Fibroblast of pulmonary artery (primary cell): ENCODE measurements at places on chromosomes 1 and 21.
A peak's percentile ranks its signal among the peaks of the same experiment; 100 is the strongest.

- DNase-seq: no peak
Measured at GRCh38 chr1:168614235-168614634, 37.8 kb downstream of the XCL1 start.

DNA sequence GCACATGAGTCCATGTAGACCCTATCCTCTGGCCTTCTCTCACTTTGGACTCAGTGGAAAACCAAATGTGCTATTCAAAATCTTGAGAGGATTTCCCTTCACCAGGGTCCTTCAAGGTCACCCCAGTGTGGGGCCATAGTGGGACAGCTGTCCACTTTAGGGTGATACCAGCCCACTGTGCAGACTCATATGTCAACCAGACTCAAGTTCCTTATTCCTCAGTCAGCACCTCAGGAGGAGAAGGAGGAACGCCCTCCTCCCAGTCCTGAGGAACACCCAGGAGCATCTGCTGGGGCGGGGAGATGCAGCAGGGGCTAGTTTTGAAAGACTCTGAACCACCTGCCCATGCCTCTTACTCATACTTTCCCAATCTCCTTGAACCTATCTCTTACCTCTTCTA is 340.9 kb downstream of the MATN1 start:
- DNase-seq: no peak

DNA sequence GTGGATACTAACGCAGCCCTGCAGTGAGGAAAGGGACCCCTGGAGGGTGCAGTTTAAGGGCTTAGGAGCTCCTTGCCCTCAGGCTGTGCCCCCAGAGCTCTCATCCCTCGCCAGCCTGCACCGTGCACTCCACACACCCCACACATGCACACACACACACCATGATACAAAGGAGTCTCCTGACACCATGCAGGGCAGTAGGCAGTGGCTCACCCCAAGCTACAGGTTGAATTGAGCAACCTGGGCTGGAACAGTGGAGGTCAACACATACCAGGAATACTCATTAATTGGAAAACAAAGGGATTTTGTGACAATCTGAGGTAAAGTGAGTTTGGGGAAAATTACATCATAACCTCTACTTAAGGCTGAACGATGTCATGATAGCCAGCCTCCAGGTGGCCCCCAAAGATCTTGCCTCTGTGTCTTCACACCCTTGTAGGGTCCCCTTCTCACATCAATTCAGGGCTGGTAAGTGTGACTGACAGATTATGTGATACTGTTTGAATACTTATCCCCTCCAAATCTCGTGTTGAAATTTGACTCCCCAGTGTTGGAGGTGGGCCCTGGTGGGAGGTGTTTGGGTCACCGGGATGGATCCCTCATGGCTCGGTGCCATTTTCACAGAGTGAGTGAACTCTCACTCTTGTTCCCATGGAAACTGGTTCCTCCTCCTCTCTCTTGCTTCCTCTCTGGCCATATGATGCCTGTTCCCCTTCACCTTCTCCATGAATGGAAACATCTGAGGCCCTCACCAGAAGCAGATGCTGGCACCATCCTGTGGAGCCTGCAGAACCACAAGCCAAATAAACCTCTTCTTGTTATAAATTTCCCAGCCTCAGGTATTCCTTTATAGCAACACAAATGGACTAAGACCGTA is 111.0 kb upstream of the RAB4A start:
- no peak for DNase-seq

GRCh38 chr1:118116909-118117308 is 68.1 kb downstream of the SPAG17 start:
- DNase-seq: no peak

GRCh38 chr1:91552091-91552490 is 51.4 kb downstream of the CDC7 start:
- DNase-seq: peak; percentile 11

GRCh38 chr21:36422279-36423098 is 37.3 kb downstream of the CHAF1B start:
- peak; percentile 81 for DNase-seq

- DNase-seq: peak; percentile 96
Measured at GRCh38 chr1:167819849-167820683, 93.9 kb downstream of the ADCY10 start.

DNA sequence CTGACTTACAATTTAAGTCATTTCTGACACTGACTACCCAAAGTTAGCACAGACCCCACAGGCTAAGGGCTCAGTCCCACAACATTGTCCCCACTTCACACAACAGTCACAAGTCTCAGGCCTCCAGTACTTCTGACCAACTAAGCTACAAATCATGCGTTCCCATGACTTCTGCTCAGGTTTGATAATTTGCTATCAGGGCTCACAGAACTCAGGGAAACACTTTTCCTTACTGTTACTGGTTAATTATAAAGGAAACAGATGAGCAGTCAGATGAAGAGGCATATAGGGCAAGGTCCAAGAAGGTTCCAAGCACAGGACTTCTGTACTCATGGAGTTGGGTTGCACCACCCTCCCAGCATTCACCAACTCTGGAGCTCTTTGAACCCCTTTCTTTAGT is 151.2 kb upstream of the TNR start:
- no peak for DNase-seq

GRCh38 chr1:150151291-150152181 is 1.8 kb downstream of the PLEKHO1 start:
- no peak for DNase-seq

DNA sequence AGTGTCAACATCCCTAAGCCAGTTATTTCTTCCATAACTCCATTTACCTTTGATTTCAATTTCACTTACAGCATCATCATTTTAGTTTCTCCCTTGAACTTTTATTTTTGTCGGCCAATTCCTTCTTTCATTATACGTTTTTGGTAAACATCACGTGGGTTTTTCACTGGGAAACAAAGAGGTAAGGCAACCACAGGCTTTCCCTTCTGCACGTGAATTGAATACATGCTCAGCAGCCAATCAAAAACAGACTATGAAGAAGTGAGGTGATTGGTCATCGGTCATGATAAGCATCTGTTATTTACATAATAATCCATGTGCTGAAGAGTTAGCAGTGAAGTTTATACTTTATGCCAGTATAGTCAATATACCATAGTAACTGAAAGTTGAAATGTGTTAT is 98.7 kb downstream of the NCAM2 start:
- DNase-seq: no peak
